Non-pigmented ciliary epithelial cell (primary cell): ENCODE measurements at places on chromosomes 1 and 21.

- DNase-seq = no peak
These were observed 17.8 kb downstream of the LBR start for GRCh38 chr1:225410036-225410435.

GRCh38 chr1:69847670-69848069 is 279.9 kb downstream of the LRRC7 start:
- DNase-seq = no peak

DNA sequence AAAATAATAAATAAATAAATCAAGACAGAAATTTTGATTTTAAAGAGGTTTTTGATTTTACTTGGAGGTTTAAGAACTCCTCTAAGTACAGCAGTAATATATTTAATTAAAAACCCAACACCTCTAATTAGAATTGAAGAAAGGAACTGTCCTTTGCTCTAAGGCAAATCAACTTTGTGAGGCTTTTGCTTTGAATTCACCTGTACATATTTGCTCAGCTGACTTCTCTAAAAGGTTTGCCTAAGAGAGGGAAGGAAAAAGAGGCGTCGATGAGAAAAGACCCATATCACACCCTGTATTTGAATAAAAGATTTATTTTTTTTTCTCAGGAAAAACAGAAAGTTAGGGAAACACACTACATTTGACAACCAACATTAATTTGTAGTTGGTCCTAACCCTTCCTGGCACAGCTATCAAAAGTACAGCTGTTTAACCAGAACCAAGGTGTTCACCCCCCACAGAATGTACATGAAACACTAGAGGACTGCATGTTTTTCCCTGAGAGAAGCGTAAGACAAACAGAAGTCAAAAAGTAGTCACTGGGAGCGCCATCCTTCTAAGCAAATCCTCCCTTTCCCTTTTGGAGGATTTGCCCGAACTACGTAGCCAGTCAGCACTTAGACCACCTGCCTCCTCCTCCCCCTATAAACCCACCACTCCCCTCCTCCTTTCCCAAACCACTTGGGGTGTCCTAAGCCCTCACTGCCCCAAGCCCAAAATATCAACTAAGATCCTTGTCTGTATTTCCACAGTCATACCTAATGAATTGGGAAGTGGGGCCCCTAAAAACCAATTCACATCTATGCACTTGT is 4.9 kb downstream of the MCL1 start:
- no peak for DNase-seq

DNA sequence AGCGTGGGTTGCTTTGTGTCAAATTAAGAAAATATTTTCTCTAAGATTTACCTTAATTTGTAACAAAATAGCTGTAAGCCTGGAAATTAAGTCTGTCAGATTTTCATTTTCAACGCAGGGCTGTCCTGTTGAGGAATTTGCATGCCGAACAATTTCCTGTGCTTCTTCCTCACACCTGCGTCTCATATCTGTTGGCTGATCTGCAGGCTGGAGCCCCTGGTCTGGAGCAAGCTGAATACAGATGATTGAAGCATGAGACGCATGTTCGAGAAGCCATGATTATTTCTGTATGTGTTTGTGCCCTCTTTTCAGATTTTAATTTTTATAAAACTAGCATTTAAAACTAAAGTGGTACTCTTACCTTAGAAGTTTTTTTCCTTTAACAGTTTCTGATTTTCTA is 9.8 kb downstream of the MIXL1 start:
- no peak for DNase-seq

- no peak for DNase-seq
These were observed 85.7 kb downstream of the ITPKB start for GRCh38 chr1:226653311-226653921.

- no peak for DNase-seq
These were observed 1.0 kb downstream of the FTCD start for GRCh38 chr21:46154155-46154954.

- DNase-seq = no peak
These were observed 56.9 kb downstream of the MIER1 start for GRCh38 chr1:66981679-66982078.

- DNase-seq = no peak
These were observed 11.5 kb downstream of the RO60 start for GRCh38 chr1:193070942-193071341.

GRCh38 chr1:171699531-171699930 is 42.3 kb downstream of the VAMP4 start:
- DNase-seq = peak; percentile 19

- no peak for DNase-seq
These were observed 3.4 kb downstream of the TNFRSF18 start for GRCh38 chr1:1202831-1203560.

DNA sequence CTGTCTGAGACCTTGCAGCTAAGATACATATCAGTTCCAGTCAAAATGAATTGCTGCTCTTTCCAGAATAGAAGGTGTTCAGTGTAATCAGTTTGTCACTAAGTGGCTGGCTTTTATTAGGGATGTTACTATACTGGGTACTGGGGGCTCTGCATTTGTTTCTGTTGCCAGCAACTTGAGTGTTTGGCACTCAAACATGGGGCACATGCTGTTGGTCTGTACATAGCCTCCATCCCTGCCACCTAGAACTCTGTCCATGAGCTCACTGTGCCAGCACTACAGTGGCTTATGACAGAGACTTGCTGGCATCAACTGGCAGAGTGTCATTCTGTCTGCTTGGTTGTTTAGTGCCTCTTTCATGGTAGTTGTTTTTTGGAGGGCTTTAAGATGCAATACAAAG is 45.1 kb downstream of the RGSL1 start:
- DNase-seq = no peak

DNA sequence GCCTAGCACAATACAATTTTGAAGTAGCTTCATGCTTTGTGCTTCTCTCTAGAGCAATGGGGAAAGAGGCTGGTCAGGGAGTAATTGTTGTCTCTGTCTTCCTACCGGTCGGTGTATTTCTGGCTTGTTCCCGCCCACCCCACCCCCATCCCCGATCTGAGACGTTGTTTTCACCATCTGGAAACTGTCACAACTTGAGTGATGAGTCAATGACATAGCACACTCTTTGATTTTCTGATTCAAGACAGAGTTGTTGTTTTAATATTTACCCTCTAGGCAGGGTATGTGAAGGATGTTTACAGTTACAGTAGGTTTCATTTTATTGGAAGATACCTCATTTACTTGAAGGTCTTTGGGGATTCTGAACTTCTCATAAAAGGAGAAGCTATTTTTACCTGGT is 7.0 kb downstream of the IL12RB2 start:
- DNase-seq = no peak

GRCh38 chr1:15848929-15849774 is 1.6 kb downstream of the SPEN start:
- peak; percentile 36 for DNase-seq

GRCh38 chr1:210232511-210233215 is at the start of gene SERTAD4:
SERTAD4 (plus strand) TSS chr1:210232796; CDS start chr1:210237961, 5,165 bp downstream.
- no peak for DNase-seq
